ENCODE measurements at places on chromosomes 3 and 15.

DNA sequence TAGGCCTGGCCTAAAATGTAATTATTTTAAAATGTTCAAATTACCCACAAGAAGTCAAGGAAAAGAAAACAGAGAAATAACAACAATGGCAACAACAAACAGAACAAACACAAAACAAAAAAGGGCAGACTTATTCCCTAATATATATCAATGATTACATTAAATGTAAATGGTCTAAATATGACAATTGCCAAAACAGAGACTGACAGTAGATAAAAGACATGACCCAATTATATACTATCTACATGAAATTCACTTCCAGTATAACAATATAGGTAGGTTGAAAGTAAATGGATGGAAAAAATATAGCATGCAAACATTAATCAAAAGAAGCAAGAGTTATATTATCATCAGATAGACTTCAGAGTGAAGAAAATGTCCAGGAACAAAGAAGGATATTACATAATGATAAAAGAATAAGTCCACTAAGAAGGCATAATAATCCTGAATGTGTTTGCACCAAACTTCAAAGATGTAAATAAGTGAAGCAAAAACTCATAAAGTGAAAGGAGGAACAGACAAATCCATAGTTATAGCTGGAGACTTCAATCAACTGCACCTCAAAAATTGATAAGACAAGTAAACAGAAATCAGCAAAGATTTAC lies 6.5 kb downstream of the SEC22C start:
- no peak for DNase-seq

DNA sequence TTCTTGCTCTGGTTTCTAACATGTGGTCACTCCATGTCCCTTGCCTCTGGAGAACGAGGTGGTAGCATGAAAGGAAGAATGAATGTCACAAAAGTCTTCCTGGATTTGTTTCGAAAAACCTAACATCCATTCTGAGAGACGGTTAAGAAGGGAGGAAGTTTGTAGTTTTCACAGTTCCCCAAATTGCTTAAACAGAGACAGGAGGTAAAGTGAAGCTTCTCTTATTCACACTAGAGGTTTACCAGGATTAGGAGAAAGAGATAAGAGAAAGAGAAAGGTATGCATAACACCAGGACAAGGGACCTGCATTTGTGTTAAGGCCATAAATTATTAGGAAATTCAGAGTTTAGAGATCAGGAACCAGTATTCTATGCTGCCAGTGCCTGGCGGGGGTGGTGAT lies 228.1 kb downstream of the CPNE4 start:
- DNase-seq = no peak

DNA sequence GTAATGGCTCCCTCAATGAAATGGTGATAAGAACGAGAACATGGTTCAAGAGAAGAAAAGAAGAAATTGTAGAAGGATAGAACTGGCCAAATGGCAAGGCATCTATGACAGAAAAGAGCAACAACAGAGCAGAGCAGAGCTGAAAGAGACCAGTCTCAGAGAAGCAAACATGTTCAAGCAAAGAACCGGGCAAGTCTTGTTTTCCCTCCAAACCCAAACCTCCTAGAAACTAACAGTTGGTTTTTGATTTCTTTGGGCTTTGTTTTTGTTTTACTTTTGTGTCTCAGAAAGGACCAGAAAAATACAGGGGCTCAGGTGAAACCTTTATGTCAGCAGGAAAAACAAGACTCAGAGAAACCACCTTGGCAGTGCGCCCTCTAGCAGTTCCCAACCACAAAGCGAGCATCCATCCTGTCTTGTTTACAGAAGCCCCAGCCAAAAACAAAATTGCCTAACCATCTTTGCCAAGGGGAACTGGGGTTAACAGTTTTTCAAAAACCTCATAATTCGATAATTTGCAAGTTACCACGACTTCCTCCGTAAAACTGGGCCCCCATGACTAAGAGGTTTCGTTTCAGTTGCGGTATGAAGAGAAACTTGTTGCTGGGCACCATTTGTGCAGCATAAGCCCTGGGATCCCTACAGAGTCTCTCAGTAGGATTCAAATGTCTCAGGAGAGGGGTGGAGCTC lies 159.2 kb upstream of the SLC24A5 start:
- no peak for DNase-seq

DNA sequence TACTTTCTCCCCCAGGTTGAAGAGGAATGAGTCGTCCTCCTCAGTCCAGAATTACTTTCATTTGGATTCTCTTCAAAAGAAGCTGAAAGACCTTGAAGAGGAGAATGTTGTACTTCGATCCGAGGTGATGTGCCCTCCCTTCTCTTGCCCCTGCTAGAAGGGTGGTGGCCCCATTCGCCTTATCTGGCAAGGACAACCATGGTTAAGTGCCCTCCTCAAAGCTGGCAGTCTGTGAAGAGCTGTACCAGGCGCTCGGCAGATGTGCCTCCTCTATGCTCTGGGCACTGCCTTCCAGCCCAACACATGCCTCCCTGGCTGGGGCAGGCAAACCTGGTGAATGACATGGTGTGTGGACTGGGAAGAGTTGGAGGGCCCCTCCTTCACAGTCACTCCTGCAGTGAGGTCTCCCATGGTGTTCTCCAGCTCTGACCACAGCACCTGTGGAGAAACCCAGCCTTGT lies 77.0 kb downstream of the CCK start:
- no peak for DNase-seq

DNA sequence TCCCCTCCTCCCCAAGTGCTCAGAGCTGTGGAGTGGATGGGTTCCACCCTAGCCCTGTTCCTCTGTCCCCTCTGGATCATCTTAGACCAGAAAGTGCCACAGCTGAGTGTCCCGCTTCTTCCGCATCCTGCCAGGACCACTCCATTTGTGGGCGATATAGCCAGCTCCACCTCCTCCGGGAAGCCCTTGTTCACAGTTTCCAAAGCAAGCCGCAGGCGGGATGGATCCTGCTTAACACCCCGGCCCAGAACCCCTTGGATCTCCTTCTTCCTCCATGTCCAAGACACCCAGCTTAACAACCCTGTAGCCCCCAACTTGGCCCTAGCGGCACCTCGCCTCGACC lies 490 bp upstream of the ALAS1 start:
- DNase-seq = no peak

DNA sequence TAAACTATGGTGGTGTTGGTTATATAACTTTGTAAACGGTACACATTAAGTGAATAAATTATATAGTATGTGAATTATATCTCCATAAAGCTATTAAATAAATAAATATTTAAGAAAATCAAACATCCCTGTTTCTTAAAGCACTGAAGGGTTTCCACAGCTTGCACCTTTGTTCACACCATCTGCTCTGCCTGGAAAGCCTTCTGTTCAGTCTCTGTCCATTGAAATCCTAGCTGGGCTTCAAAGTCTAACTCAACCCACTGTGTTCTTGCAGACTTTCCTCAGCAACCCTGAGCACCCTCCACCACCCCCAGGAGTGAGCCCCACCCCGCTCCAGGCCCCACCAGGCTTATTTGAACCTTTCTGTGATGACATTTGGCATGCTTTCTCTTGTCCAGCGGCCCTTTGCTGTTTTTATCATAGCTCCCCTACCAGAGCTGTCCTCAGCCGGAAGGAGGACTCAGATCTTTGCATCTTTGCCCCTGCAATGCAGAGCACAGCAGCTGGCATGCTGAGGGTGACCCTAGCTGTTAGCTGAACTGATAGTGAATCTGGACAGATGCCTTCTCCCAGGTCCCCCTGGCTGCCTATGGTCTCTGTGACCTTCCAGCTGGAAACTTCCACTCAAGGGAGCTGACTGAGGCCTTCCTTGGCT lies 105.2 kb downstream of the DAPK2 start:
- DNase-seq = no peak

DNA sequence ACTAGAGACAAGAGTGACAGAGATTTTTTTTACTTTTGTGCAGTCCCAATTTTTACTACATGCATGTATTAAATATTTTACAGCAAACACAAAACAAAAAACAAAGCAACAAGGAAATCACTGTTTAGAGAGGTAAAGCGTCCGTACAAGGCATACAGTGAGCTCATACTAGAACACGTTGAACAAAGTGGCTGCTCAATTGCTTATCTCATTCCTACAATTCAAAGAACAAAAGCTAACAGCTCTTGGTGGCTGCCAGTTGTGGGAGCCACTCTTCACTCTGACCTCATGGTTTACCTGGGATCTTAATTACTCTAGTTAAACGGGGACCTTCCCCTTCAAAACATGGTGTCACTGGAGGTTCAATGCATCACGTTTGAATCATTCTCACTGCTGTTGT lies 7.6 kb upstream of the ARHGEF26 start:
- DNase-seq = no peak

DNA sequence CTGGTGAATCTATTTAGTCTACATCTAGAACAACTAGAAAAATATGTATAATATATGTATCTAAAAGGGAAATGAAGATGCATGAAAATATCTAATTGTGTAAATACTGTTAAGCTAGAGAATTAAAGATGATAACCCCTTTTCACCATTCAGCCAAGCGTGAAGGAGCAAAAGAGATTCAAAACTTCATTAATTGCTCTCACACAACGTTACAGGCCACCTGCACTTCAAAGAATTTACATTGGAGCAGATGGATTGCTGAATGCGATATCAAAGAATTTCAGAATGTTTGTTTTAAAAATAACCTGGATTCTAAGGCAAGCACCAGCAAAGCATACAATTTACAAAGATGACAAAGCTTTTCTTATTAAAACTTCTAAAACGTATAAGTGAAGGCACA lies 243.2 kb downstream of the ROBO2 start:
- no peak for DNase-seq

GRCh38 chr15:62020576-62021160 lies 39.6 kb downstream of the VPS13C start:
- no peak for DNase-seq

- no peak for DNase-seq
Measured at GRCh38 chr15:22229990-22230819, 149.9 kb downstream of the OR4M2 start.
